ENCODE measurements at places on chromosomes 11 and 22.

GRCh38 chr11:27622541-27623300, 77.5 kb downstream of the BDNF start:
- no peak for DNase-seq

DNA sequence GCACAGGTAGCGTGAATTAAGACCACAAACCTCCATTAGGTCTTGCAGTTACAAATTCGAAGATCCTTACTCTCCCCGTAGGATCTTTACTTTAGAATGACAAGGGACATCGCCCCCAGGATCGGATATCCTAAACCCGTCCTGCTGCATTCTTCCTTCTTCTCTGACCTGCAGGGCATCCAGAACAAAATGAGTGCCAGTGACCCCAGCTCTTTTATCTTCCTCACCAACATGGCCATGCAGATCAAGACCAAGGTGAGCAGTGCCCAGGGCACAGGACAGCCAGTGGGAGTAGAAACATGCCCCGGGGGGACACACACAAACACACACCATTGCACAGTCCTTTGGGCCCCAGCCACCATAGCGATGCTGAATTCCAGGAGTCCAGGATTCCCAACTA, 42.6 kb upstream of the MPEG1 start:
- DNase-seq, result no peak

- no peak for DNase-seq
Measured at GRCh38 chr11:112121981-112122615, 35.4 kb downstream of the SDHD start.

DNA sequence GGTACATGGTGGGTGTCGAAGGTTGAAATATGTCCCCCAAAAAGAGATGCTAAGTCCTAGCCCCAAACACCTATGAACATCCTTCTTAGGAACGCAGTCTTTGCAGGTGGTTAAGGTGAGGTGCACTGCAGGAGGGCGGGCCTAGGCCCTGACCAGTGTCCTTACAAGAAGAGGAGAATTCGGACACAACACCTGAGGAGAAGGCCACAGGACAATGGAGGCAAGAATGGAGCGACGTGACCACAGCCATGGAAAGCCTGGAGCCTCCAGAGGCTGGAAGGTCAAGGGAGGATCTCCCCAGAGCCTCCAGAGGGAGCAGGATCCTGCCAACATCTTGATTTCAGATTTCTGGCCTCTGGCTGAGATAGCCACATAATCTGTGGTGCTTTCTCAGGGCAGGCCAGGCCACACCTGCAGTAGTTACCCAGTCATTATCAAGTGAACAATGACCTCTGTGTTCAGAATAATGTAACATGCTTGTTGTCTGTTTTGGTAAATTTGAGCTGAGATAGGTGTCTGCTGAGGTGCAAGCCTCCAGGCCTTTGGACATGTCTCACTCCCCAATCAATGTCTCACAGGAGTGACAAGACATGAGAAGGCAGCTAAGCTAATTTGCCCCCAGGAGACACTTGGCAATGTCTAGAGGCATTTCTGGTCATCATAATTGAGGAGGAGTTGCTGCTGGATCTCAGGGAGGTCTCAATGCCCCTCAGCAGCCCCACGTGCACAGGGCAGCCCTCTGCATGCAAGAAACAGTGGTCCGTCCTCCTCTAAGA, 498.9 kb downstream of the BRD1 start:
- no peak for DNase-seq

- no peak for DNase-seq
Measured at GRCh38 chr22:27399161-27399560, 402.4 kb downstream of the MN1 start.

DNA sequence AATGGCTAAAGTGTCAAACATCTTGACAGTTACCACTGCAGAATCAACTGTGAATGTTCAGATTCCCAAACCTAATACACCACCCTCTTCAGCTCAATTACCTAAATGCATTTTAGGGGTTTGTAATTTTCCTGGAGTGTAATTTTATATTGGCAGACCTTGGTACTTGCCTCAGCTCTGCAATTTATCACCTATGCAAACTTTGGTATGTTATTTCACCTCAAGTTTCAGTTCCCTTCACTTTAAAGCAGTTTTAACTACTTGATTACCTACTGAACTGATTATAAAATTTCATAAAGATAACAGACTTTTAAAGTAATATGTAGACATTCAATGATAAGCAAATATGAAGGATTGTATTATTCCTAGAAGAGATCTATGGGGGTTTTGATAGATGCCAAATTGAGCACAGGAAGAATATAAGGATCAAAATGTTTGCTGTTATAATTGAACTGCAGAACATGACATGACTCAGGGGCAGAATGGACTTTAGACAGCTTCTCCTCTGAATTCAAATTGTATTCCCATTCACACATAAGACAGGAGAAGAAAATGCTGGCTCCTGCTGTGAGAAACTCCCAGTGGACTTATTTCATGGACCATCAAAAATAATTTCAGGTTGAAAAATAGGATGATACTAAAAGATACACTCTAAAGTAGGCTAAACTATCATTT, 491.5 kb upstream of the LUZP2 start:
- DNase-seq, result no peak

GRCh38 chr22:31719850-31720471, 30.0 kb downstream of the PRR14L start:
- no peak for DNase-seq

GRCh38 chr11:47732271-47732670, 17.1 kb upstream of the AGBL2 start:
- no peak for DNase-seq

DNA sequence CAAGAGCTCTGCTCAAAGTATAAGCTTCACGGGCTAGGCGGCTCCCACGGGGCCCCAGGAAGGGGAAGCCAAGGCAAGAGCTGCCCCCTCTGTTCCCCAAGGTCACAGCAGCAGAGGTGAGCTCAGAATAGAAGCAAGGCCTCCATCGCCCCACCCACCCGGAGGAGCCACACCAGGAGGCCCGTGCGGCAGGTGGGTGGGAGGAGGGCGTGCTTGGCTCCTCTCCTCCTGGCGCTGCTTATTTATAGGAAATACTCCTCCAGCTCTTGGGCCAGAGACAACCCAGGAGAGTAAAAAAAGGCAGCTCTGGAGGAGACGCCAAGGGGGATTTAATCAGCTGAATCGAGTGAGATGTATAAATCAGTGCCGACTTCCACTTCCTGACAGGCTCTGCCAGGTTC, 87.8 kb downstream of the FEZ1 start:
- no peak for DNase-seq

DNA sequence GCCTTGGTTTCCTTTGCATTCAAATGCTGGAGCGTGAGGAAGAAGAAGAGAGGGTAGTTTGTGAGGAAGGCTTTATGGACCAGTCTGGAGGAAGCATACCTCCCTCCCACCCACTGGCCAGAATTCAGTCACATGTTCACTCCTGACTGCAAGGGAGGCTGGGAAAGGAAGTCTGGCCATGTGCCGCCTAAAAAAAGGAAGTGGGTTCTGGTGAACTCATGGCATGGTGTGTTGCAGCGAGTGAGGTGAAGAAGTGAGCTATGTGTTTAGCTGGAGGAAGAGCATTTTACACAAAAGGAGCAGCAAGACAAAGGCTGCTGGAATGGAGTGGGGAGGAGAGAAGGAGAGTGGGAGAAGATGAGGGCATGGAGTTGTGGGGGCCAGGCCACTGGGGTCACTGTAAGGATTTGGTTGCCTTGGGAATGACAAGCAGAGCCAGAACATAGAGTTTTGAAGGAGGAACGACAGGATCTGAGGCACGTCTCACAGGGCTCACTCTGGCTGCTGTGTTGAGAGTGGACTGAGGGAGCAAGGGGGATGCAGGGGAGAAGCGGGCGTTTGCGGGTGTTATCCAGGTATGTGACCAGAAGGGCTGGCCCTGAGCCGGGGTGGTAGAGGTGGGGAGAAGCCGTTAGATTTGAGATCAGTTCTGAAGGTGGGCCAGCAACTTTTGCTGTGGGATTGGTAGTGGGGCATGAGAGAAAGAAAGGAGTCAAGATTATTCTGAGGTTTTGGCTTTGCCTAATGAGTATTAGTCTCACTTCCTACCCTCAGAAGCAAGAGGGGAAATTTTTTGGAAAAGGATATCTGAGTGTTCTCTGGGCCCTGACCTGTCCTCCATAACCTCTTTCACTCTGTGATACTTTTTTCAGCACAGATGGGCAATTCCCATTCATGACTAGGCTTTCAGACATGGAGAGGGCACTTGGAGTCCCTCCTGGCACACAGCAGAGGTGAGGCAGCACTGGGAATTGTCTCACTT, 26.4 kb downstream of the BMAL1 start:
- DNase-seq, result no peak

- DNase-seq, result no peak
Measured at GRCh38 chr11:22521226-22521625, 104.4 kb downstream of the FANCF start.

DNA sequence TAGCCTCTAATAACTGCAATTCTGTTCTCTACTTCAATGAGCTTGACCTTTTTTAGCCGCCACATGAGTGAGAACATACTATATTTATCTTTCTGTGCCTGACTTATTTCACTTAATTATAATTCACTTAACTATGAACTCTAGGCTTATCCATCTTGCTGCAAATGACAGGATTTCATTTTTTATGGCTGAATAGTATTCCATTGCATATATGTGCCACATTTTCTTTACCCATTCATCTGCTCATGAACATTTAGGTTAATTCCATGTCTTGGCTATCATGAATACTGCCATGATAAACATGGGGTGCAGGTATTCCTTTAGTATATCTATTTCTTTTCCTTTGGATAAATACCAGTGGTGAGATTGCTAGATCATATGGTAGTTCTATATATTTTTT, 85.2 kb downstream of the CWC15 start:
- no peak for DNase-seq

DNA sequence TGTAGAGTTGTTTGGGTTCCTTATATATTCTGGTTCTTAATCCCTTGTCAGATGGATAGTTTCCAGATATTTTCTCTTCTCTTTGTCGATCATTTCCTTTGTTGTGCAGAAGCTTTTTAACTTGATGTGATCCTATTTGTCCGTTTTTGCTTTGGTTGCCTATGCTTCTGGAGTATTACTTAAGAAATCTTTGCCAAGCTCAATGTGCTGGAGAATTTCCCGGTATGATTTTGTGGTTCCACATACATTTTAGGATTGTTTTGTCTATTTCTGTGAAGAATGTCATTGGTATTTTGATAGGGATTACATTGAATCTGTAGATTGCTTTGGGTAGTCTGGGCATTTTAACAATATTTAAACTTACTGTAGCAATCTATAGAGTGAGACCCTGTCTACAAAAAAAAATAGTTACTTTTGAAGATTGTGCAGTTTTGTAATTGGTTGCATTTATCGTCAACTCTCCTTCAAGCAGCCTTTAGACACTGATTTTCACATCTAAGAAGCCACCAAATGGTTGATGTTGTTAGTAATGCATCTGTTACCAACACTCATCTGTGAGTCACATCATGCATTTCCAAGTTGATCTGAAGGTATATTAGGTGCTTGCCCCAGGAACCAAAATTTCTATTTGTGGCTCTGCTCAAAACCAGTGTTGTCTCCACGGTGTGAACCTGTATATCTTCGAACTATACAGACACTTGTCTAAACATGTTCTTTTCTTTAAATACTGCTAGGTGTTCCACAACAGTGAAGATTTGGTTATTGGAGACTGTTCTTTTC, 21.4 kb downstream of the XRCC6 start:
- DNase-seq, result no peak

- no peak for DNase-seq
Measured at GRCh38 chr11:23755769-23756168, 741.1 kb upstream of the LUZP2 start.

DNA sequence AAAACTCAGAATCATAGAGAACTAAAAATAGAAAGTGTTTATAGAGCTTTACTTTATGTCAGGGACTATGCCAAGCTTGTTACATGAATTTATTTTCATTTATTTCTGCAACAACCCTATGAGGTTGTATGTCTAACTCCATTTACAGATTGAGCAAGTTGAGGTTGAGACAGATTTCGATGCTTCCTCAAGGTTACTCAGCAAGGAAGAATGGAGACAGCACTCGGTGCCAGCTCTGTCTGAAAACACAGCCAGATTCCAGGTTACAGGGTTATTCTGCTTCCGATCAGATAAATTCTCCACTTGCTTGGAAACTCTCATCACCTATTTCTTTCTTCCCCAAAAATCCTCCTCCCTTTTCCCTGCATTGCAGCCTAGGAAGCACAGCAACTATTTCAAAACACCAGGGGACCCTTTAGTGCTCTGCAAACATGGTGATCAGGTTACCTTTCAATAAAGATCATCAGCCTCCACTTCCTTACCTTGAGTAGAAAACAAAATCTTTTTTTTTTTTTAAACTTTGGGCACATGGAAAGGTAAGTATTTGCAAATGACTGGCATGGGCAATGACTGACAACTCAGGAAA, 7.0 kb downstream of the MMP3 start:
- peak; percentile 20 for DNase-seq

DNA sequence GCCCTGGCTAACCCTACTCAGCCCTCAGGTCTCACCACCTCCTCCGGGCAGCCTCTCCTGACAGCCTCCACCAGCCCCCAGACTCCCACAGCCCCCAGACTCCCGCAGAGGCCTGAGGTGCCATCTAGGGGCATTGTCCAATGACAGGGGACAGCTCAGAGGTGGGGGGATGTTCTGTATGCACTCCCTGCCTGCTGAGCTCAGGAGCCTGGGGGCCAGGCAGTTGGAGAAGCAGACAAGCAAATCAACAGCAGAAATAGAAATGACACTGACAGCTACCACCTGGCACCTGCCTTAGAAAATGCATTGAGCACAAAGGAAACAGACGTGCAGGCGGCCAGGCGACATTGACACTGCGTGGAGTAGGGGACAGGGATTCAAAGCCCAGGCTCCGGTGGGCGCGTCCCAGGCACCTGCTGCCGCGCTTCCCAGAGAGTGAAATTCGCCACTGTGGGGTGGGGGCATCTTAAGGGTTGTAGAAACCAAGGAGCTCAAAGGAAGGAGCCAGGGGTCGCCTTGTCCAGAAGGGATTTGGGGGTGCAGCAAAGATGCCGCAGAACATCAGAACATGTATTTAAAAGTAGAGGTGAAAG, 22.5 kb upstream of the WNT7B start:
- no peak for DNase-seq

DNA sequence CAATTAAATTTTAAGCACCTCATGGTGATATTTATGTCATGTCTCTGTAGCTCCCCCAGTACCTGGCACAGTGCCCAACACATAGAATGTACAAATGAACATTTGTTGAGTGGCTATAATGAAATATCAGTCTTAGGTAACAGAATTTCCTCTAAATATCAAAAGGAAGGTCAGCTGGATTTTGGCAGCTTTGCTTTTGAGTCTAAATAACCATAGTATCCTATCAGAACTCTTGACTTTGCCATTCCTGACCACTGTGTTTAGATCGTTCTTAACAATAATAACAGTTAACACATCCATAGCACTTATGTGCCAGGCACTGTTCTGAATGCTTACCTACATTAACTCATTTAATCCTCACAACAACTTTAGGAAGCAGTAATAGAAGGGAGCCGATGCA, 26.6 kb downstream of the TMEM123 start:
- no peak for DNase-seq

- DNase-seq, result no peak
Measured at GRCh38 chr11:132623511-132623910, 908.8 kb downstream of the OPCML start.
